Activated gamma-delta T cell treated with anti-CD3 and anti-CD28 coated beads, Interleukin-2, amount 50 U/mL, for 16 hours (primary cell): ENCODE measurements at places on chromosomes 13 and 19.

DNA sequence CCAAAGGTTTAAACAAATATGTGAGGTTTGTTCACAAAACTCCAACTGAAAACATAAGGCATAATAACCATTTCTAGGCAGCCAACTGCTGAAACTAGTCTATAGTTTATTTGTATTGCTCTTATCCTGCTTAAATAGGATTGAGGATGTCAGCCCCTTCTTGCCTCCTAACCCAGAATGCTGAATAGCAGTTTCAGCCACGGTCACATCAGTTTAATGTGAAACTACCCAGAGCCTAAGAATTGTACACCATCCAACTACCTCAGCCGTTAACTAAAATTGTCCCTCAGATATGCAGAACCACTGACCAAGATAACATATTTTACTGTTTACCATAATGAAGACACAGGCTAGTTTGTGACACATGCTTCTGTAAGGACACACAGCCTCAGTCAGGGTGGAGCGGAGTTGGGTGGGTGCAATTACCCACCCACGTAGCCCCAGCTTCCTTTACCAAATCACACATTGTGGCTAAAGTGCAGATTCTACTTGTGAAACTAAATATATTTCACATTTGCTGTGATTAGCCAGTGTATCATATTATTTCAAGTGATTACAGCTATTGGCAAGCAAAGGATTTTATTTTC is 259.9 kb downstream of the EFNB2 start:
- DNase-seq = no peak

- no peak for DNase-seq
Observed at GRCh38 chr13:27398360-27398759, 26.1 kb upstream of the GTF3A start.

- DNase-seq = no peak
Observed at GRCh38 chr19:17107546-17108452, 32.2 kb downstream of the MYO9B start.

- DNase-seq = no peak
Observed at GRCh38 chr19:33299051-33299688, 3.2 kb downstream of the CEBPA start.

- DNase-seq = no peak
Observed at GRCh38 chr13:36829753-36830152, 10.7 kb downstream of the RFXAP start.

DNA sequence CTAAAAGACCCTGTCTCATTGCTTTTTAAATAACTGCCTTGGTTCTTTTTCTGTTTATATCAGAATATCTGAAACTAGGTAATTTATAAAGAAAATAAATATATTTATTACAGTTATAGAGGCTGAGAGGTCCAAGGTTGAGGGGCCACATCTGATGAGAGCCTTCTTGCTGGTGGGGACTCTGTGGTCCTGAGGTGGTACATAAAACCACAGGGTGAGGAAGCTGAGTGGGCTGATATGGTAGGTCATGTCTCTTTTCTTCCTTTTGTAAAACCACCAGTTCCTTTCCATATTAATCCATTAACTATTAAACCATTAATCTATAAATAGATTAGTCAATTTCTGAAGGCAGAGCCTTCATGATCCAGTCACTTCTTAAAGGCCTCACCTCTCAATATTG is 109.5 kb upstream of the SPRY2 start:
- no peak for DNase-seq

- no peak for DNase-seq
Observed at GRCh38 chr13:110580800-110581199, 19.3 kb upstream of the RAB20 start.

GRCh38 chr13:110685305-110686020 is 20.5 kb downstream of the CARS2 start:
- no peak for DNase-seq

DNA sequence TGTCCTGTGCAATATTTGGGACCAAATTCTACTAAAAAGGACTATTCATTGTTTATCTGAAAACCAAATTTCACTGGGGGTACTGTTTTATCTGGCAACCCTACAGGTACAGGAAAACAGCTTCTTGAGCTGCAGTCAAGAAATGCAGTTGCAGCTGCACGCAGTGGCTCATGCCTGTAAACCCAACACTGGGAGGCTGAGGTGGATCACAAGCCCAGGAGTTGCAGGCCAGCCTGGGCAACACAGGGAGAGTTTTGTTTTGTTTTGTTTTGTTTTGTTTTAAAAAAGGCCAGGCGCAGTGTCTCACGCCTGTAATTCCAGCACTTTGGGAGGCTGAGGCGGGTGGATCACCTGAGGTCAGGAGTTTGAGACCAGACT is 11.6 kb upstream of the ZSCAN1 start:
- DNase-seq = no peak

GRCh38 chr13:38213314-38213713 is 136.3 kb upstream of the UFM1 start:
- no peak for DNase-seq

GRCh38 chr19:55390461-55390880 is 4.7 kb downstream of the RPL28 start:
- no peak for DNase-seq

- no peak for DNase-seq
Observed at GRCh38 chr19:15422296-15423075, 3.7 kb upstream of the AKAP8L start.

GRCh38 chr13:50970956-50971355 is 61.4 kb downstream of the RNASEH2B start:
- DNase-seq = no peak

DNA sequence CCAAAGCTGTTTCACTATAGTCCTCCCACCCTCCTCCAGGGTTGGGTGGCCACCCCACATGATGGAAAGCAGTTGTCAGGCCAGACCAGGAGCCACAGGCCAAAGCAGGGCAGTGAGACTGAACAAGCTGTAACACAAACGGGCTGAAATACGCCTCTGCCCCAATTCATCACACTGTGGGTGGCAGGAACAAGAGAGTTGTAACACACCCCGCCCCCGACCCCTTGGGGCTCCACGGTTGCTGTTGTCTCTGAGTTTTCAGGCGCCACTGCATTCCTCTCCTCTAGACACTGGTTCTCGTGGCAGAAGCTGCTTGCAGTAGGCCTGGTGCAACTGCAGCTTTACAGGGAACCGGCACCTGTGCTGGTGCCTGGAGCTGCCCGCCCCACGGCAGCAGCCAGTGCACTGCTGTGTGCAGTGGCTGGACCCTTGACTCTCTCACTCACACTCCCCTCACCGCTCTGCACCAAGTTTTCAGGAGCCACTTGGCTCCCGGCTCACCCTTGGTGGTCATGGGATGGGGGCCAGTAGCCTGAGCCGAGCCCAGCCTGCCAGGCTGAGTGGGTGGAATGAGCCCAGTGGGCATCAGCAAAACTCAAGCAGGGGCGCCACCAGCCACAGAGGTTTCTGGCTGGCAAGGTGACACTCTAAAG is 1314.5 kb upstream of the MIR17HG start:
- no peak for DNase-seq

- DNase-seq = no peak
Observed at GRCh38 chr13:21583478-21583877, 20.5 kb downstream of the MICU2 start.

GRCh38 chr19:52345162-52345561 is 9.1 kb downstream of the ZNF610 start:
- DNase-seq = no peak

DNA sequence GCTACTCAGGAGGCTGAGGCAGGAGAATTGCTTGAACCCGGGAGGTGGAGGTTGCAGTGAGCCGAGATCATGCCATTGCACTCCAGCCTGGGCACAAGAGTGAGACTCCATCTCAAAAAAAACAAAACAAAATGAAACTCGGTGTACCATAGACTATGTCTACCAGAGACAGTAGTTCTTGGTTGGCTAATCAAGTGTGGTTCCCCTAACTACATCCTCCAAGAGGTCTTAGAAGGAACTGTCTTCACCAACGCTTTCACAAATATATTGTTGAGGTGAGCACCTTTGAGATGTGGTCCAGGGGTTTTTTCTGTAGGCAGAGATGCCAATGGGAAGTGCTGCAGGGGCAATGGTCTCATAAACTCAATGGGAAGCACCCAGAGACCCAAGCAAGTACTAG is 48.0 kb downstream of the RFC3 start:
- no peak for DNase-seq

DNA sequence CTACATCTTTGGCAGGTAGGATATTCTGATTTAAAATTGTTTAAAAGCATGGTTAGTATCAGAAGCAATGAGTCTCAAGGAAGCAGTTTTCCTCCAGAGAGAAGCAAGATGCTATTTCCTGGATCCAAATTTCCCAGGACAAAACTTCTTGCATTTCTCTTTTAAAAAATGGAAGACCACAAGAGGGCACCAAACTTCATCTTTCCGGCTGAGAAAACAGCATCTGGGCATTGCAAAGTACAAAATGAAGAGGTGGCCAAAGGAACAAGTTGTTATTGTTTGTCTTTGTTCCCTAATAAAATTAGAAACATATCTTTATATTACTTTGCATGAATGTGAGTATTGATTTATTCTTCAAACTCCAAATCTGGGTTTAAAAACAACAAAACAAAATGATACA is 60.0 kb upstream of the LRCH1 start:
- no peak for DNase-seq

DNA sequence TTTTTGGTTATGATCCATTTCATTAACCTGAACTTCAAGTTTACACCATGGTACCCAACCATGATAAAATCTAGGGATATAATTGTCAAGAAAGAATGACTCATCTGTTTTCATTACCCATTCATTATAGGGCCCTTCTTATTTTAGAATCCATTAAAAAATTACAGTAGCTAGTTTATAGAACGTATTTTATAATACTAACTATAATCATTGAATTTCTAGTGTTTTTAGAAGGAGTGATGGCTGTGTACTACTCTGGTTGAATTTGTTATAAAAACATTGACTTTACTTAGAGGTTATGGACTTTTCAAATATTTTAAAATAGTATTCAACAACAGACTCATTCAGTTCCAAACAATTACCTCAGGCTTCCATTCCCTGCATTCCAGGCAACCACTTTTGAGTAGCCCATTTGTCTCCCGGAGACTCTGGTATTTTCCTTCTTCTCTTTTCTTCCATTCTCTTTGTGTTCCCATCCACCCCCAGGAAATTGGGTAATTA is 71.9 kb upstream of the KLF12 start:
- DNase-seq = no peak
